ENCODE measurements at places on chromosomes 11 and 22.
A peak's percentile ranks its signal among the peaks of the same experiment; 100 is the strongest.

DNA sequence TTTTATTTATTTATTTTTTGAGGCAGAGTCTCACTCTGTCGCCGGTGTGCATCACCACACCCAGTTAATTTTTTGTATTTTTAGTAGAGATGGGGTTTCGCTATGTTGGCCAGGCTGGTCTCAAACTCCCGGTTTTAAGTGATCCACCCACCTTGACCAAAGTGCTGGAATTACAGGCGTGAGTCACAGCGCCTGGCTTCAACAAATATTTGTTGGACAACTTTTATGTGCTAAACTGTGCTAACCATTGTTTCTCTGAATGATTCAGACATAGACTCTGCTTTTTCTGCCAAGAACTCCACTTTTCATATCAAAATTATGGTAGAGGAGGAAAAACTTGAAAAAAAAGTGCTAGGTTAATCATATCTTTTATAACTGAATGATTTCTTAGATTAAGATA is 36.3 kb downstream of the MMP7 start:
- no peak for DNase-seq

DNA sequence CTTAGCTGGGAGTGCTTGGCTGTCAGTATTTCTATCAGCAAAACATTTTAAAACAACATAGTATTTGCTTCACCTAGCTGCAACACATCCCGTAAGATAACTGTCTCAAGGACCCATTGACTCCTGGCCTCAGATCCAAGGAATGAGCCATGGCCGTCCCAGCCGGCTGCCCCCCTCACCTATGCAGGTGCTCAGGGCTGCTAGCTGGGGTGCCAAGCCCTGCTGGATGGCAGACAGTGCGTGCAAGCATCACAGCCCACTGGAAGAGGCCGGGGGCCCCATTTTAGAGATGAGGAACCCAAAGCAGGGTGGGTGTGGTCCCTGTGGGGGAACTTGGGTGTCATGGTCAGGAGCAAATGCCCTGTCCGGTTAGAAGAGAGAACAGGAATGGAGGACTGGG is 8.5 kb downstream of the PSMC3 start:
- DNase-seq, result no peak

- DNase-seq, result peak; percentile 31
Measured at GRCh38 chr11:843818-844692, 1.4 kb downstream of the TSPAN4 start.

GRCh38 chr22:23844739-23845202 is 6.0 kb upstream of the DERL3 start:
- no peak for DNase-seq

DNA sequence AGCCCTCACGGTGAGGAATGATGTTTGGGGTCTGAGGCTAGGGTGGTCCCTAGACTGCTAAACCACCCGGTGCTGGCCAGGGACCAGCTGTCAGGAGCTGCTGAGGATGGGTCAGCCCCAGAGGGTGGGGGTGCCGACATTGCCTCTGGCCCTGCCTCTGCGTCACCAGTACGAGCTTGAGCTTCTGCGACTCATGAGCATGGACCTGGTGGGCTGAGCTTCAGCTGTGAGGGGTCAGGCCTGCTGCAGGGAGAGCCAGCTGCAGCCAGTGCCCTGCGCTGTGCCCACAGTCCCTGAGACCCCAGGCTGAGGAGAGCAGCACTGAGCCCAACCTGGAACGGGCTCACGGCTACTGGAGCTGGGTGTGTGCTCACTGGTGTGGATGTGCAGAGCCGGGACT is 7.0 kb downstream of the DERL3 start:
- no peak for DNase-seq

DNA sequence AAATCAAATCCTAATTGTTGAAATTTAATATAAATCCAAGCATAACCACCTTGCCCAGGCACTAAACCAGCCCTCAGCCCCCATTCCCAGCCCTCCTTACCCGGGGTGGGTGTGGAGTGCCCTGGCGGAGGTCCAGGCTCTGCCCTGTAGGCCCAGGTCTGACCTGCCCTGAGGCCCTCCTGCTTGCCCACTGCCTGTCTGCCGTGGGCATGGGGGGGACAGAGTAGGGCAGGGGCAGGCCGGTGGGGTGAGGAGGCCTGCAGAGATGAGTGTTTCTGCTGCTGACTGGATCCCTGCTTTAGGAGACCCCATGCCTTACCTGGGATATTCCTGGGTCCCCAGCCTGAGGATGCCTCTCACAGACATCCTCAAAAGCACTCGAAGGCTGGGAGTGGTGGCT is 3.6 kb upstream of the CHID1 start:
- DNase-seq, result no peak

GRCh38 chr22:17370026-17370765 is 936 bp downstream of the CECR2 start:
- DNase-seq, result peak; percentile 27

DNA sequence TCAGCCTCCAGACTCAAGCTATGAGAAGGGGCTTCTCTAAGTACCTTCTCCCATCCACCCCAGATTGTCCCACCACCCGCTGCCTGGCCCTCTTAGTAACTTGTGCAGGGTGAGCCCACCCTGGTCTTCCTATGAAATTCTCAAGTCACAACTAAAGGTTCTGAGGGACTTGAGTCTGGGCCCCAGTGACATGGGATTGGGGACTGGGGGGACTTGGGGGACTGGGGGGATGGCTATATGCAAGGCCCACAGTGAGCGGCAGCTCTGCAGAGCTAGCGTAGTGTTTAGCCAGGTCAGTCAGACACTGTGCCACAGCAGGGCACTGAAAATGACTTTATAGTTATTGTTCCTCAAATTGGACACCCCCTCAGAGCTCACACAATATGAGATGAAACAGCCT is 622.3 kb upstream of the CADM1 start:
- no peak for DNase-seq

- no peak for DNase-seq
Measured at GRCh38 chr11:102476812-102477211, 24.2 kb upstream of the TMEM123 start.

DNA sequence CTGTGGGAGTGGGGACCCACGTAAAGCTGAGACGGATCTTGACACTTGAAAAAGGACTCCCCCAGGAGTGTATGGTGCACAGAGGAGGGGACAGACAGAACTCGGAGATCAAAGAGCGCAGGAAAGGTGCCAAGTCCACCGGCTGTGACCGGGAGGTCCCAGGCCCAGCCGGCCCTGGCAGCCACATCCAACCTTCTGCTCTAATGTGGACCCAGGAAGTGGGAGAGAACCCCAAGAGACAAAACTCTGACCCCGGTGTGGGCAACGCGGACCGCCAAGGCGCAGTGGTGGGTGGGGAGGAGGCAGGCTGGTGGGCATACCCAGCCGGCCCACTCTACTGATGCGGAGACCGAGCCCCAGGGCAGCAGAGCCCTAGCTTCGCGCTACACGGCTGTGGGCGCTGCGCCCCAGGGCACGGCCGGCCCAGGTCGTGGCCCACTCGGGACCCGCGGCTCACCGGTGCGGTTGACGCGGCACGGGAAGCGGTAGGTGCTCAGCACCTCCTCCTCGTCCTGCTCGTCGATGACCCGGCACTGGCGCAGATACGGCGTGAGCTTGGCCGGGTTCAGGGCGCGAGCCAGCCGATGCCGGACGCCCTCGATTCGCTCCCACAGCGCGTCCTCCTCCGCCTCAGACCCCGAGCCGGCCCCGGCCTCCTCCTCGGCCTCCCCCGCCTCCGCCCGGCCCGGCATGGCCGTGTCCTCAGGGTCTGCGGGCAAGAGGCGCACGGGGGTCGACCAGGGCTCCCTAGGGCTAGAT is 527 bp downstream of the CARD10 start:
- no peak for DNase-seq

- DNase-seq, result no peak
Measured at GRCh38 chr22:19110646-19111045, 11.6 kb downstream of the DGCR2 start.

DNA sequence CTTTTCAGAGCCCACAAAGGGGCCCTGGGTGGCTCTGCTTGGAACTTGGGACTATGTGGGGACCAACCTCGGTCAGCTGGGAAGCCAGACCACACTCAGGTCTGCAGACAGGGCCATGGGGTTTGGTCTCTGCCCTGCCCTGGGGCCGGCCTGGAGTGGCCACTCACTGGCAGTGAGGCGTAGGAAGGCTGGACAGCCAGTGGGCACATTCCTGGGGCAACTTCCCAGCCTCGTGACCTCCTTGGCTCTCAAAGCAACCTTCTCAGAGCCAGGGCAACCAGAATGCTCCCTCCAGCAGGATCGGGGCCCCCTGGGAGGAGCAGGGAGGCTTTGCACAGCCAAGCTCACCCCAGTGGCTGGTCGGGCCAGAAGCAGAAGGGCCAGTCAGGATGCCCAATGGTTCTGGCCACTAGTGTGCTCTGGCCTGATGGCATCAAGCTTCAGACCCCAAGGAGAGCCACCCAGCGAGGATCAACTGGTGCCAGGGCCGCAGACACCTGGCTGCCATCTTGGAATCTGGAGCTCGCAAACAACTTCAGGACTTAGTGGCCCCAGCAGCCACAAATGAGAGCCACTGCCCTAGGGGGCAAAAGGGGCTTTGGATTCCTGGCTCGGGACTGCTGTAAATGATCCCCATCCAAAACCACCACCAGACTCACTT is 87.1 kb downstream of the MYEOV start:
- no peak for DNase-seq

GRCh38 chr11:21931436-21932101 is 261.3 kb upstream of the ANO5 start:
- no peak for DNase-seq

DNA sequence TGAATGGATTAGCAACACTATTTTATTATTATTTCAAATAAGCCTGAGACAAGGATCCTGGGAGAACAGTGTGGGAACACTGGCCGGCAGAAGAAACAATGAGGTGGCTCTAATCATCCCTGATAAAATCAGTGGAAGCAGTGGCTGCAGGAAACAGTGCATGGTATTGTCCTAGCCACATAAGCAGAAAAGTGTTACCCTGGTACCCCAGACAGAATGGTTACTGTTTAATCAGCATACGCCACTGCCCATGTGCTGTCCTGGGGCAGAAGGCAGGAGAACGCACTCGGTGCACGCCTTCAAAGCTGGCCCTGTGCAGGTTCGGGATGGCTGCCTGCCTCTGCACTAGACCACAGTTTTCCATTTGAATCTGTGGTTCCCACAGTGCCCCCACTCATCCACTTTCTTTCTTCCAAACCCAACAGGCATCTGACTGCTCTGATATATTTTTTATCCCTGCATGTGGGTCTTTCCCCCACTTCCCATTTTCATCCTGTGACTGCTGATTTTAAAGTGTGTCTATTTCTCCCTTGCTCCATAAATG is 25.7 kb downstream of the OPCML start:
- DNase-seq, result no peak

GRCh38 chr22:37126882-37127281 is 17.4 kb upstream of the TMPRSS6 start:
- no peak for DNase-seq

GRCh38 chr11:121443688-121444275 is 8.3 kb upstream of the SORL1 start:
- DNase-seq, result no peak

DNA sequence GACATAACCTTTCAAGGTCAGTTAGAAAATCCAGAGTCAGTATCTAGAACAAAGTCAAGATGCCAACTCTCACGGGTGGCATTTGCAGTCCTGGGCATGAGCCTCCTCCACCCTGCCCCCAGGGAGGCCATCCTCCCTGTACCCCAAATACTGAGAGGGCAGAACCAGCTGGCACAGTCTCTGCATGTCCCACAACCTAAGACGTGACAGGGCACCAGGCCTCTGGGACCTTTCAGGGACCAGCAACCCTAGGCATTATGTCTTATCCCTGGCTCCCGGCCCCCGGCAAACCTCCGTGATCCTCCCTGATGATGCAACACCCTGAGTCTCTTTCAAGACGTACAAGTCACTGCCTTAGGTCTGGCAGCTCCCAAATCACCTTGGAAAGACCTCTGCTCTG is 2.0 kb downstream of the MB start:
- DNase-seq, result no peak

- peak; percentile 38 for DNase-seq
Measured at GRCh38 chr11:132125988-132126871, 755.8 kb downstream of the NTM start.

DNA sequence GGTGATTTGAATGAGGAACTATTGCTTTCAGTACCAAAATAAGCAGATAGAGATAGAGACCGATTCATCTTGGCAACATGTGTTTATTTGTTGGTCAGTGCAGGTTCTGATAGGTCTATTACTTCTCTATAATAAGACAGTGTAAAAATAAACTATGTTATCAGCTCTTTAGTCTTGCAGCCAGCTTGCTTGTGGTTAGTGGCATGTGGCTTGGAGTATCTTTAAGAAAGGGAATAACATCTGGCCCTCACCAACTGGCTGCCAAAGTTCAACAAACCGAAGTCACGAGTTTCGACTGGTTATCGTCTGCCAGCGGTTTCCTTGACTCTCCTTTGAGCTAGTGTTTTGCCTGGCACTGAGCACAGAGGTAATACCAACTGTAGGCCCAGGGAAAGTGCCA is 71.8 kb downstream of the CTTN start:
- no peak for DNase-seq

- no peak for DNase-seq
Measured at GRCh38 chr22:29690476-29690875, 29.3 kb upstream of the CABP7 start.

DNA sequence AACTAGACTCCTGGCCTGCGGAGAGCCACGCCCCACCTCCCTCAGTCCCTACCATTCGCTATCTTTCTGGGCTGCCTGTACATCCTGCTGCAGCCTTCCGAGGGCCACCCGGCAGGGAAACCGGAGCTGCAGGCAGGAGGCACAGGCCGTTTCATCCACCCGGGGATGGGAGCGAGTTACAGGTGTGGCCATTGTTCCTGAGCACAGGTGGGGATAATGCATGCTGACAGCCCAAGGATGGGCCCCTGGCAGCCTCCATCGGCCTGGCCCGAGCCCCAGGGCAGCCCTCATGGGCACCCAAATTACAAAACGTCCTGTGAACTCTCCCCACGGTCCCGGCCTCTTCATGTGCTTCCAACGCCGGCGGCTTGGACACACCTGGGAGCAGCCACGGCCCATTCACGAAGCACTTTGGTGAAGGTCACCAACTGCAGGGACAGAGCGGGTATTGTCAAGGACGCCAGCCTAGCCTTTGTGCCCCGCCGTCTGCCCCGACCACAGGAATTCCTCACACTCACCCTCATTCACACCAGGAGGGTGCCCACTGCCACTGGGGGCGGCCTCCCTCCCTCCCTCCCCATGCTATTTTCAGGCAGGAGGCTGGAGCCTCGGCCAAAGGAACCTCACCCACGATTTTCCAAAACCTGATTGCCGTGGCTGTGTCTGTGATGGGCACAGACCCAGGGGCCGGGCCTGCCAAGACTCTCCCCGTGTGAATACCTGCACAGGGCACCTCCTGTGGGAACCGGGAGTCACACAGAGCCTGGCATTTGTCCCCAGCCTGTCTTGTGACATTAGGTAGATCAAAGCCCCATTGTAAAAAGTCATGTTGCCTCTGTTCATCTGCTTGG is 42.1 kb upstream of the MYEOV start:
- no peak for DNase-seq

DNA sequence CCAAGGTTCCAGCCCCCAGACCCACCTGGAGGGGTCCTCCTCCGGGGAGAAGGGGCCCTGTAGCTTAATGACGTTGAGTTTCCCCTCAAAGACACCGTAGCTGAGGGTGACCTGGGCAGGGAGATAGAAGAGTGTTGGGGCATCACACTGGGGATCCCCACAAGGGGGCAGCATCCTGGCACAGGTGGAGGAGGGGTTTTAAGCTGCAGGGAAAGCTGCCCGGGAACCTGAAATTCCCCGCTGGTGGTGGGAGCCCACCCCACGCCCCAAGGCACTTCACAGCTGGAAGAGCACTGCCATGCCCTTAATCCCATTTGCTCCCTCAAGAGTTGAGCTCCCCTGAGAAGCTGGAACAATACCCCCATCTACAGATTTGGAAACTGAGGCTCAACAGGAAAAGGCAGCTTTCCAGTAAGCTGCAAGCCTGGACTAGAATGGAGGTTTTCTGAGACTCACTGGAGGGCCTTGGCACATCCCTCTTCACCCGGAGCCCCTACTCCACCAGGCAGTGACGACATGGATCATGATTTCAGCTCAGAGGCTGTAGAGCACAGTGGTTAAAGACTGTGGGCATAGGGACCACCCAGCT is 13.7 kb downstream of the MFNG start:
- DNase-seq, result no peak
